ENCODE measurements at places on chromosomes 16 and 17.

GRCh38 chr16:83849421-83849820, 41.6 kb downstream of the HSBP1 start:
- no peak for DNase-seq

DNA sequence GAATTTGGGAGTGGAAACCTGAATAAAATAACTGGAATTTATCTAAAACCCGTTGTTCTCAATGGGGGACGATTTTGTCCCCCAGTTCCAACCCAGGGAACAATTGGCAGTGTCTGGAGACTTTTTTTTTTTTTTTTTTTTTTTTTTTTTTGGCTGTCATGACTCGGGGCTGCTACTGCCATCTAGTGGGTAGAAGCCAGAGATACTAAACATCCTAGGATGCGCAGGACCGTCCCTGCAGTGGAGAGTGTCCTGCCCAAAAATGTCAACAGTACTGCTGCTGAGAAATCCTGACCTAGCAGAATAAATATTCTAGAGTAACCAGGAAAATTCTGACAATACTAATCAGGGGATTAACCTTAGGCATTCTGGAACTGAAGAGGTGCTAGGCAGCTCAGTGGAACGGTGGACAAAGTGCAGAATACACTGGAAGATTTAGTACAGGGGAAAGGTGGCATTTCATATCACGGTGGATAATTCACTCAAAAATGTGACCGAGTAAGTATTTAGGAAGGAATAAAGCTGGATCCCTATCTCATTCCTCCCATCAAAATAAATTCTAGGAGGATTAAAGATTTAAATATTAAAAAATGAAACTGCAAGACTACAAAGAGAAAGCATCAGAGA, 107.6 kb downstream of the SPECC1 start:
- DNase-seq = peak; percentile 22

GRCh38 chr16:17832738-17833137, 362.0 kb upstream of the XYLT1 start:
- no peak for DNase-seq

GRCh38 chr17:47221154-47221553, 12.0 kb downstream of the MYL4 start:
- DNase-seq = no peak

DNA sequence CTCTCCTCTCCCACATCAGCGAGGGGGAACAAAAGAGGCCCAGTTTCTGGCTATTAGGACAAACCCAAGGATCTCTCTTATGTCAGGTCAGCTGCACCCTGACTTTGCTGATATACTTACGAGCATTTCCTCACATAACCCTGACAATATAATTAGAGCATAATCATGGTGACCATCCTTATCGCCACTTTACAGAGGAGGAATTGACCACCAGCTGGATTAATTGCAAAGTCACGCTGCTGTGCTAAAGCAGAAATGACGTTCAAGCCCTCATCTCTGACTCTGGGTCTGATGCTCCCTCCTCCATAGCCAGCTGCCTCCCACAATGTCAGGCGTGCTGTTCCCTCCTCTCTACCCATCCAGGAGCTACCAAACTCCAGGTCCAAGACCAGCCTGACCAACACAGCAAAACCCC, 42.6 kb downstream of the TRARG1 start:
- no peak for DNase-seq

DNA sequence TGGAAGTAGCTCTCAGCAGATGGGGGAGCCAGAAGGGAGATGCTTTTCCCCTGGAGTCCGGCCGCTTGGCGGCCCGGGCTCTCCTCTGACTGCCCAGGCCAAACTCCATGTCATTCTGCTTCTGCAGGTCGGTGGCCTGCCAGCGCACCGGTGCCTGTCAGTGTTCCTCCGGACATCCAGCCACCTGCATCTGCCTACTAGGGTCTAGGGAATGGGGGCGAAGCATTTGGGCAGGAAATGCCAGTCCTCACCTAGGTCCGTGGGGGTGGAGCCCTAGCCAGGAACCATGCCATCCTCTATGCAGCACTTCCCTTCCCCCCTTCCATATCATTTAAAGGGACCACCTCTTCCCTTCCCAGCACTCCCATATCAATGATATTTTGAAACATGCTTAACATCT, 34.2 kb downstream of the GJC1 start:
- DNase-seq = no peak

DNA sequence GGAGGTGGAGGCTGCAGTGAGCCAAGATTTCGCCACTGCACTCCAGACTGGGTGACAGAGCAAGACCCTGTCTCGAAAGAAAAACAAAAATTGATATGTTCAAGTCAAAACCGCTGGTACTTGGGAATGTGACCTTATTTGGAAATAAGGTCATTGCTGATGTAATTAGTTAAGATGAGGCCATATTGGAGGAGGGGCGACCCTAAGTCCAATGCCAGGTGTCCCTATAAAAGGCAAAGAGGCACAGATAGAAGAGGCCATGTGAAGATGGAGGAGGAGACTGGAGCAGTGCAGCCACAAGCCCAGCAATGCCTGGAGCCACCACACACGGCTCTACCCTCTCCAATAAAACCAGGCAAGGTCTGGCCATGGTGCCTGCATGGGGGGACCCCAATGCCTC, 50.8 kb upstream of the JPH3 start:
- no peak for DNase-seq

DNA sequence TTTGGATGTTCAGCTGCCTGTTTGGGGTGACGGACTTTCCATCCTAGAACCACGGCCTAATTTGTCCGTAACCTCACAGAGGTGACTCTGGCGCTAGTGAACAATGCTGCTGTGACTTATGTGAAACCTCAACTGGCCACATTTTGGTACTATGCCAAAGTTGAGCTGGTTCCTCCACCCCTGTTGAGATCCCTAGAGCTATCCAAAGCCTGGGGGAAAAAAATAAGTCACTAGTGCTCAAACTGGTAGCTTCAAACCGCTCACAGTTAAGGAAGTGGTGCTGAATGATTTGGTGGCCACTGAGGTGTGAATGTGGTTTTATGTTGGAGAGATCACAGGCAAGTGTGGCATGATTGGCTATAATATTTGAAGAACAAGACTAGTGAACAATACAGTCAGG, 11.3 kb upstream of the TUBG2 start:
- DNase-seq = no peak

DNA sequence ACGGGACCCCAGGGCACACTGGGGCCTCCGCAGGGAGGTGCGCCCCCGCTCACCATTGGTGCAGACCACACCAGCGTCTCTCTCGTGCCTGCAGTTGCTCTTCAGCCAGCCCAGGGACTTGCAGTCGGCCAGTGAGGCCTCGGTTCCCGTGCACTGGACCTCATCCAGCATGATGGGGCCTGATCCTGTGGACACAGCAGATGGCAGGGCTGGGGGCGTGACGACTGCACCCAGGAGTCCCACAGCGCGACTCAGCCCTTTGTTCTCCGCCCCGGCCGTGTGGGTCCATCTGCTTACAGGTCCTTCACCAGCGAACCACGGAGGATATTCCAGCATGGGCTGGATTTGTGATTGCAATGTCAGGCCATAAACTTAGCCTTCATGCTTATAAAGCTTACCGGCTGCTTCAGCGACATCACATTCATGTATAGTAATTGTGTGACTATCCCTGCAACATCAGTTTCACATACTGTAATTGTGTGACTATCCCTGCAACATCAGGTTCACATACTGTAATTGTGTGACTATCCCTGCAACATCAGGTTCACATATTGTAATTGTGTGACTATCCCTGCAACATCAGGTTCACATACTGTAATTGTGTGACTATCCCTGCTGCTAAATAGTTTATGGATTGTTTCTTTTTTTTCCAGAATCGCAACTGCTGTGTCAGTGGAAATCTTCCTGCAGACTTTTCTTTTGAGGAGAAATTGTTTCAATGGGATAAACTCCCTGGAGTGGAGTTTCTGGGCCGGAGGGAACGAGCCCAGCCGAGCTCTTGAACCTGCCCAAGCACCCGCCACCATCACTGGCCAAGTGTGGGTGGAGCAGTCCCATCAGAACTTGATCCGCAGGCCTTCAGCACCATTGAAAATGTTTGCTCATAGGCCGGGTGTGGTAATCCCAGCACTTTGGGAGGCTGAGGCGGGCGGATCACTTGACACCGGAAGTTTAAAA, 4.8 kb downstream of the LGALS3BP start:
- DNase-seq = no peak

GRCh38 chr17:77370586-77370985, 229.8 kb downstream of the SEC14L1 start:
- no peak for DNase-seq

DNA sequence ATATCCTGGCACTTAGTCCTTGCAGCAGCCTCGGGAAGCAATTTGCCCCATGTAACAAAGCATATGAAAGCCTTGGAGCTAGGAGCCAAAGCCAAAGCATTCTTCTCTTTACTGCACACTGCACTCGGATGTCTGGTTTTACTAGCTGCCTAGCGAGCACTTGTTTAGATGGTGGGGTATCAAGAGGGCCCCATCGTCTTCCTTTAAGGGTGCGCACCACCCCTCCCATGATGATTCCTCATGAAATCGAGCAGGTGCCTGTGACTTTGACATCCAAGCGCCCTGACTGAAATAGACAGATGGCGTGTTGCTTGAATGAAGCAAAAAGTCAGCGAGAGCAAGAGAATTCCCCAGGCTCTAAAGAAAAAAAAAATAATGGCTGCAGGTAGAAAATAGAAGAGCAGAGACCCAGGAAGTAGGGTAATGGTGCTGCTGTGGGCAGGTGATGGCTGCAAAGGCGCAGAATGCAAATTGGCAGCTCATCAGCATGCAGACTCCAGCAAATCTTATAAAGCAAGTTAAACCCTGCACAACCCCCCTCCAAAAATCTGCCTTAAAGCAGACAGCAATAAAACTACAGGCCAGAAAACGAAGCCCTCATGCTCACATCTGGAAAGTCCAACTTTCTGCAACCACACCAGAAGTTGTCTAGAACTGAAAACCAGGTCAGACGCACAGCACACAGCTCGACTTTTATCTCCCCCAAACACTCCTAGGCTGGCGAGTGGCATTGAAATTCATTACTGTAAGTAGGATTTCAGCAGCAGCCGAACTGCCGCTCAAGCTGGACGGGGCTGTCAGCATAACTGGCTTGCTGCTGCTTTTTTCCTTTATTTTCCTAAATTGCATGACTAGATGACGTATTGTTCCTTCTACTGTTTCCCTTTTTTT, 384.3 kb downstream of the RBFOX1 start:
- DNase-seq = no peak

DNA sequence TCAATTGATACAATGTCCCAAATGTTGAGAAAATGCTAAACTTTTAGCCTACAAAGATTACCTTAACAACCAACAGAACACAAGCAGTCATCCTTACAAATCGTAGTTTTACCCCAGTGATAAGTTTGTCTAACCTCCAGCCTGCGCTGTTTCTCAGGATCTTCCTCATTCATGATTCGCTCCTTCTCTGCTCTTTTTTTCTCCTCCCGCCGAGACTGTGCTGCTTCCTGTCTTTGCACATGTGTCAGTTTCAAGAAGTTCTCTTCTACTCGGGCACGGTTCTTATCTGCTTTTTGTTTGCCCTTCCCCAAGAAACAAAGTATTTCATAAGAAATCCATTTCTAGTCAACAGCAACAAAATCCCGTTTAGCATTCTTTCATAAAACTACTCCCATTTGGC, 10.2 kb upstream of the STRADA start:
- DNase-seq = no peak

GRCh38 chr17:80586846-80587228, 42.2 kb downstream of the RPTOR start:
- DNase-seq = no peak

GRCh38 chr16:89397331-89397861, 93.0 kb downstream of the ANKRD11 start:
- DNase-seq = no peak

- no peak for DNase-seq
Measured at GRCh38 chr17:80453126-80453997, 23.0 kb downstream of the NPTX1 start.

DNA sequence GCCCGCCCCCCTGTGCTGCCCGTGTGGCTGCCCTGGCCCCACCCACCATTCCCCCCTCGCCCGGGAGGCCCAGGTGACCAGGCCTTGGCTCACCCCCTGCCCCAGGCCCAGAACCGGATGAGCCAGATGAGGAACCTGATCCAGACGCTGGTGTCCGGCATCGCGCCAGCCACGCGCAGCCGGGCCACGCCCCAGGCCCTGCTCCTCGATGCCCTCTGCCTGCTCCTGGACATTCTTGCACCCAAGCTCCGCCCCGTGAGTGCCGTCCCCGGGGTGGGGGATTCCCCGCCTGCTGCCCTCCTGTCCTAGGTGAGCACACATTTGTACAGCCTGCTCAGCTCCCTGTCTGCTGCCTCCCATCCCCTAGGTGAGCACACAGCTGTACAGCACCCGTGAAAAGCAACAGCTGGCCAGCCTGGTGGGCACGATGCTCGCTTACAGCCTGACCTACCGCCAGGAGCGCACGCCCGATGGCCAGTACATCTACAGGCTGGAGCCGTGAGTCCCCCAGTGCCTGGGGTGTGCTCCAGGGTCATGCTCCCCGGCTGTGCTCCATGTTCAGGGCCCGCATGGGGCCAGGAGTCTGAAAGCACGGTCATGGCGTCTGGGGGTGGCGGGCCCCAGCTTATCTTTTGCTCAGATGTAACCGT, 4.8 kb downstream of the GNG13 start:
- no peak for DNase-seq

- DNase-seq = no peak
Measured at GRCh38 chr16:9054460-9054859, 37.0 kb upstream of the HAPSTR1 start.

GRCh38 chr17:81347437-81347836, 47.8 kb upstream of the BAHCC1 start:
- DNase-seq = no peak

GRCh38 chr16:81786321-81786720, 7.2 kb downstream of the PLCG2 start:
- no peak for DNase-seq

DNA sequence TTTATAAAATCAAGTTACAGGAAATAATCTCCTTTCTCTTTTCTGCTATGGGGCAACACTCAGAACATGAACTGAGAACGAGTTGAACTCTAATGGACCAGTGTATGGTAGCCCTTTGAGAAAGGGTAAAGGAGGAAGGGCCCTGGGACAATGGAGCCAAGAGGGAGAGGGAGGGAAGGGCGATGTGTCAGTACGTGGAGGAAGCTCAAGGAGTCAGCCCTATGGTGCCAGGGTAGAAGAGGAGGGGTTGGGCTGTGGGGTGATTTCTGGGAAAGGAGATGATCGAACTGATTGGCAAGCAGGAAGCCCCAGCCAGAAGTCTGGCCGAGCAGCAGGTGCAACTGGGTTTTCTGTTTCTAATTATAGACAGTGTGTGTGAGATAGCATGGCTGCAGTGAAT, 4.3 kb upstream of the WIPI1 start:
- peak; percentile 42 for DNase-seq

DNA sequence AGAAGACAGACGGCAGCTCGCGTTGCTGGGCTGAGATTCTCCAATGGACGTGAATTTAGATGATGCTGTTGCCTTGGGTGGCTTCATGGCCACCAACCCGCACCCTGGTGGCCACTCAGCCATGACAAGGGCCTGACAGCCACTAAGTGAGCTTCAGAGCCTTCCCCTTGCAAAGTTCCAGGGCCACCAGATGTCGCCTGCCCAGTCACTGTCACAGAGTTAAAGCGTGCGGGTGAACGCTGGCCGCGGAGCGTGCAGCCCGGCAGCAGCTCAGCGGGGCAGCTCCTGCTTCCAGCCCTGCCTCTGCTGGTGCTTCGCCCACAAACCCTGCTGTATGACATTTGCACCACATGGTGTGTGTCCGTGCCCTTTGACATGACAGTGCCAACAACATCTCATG, 13.3 kb upstream of the KREMEN2 start:
- no peak for DNase-seq

- DNase-seq = no peak
Measured at GRCh38 chr16:88585269-88585668, 15.1 kb downstream of the ZC3H18 start.

GRCh38 chr16:57282510-57283213, 1.8 kb downstream of the PLLP start:
- DNase-seq = no peak
